ENCODE measurements at places on chromosomes 6 and 20.

DNA sequence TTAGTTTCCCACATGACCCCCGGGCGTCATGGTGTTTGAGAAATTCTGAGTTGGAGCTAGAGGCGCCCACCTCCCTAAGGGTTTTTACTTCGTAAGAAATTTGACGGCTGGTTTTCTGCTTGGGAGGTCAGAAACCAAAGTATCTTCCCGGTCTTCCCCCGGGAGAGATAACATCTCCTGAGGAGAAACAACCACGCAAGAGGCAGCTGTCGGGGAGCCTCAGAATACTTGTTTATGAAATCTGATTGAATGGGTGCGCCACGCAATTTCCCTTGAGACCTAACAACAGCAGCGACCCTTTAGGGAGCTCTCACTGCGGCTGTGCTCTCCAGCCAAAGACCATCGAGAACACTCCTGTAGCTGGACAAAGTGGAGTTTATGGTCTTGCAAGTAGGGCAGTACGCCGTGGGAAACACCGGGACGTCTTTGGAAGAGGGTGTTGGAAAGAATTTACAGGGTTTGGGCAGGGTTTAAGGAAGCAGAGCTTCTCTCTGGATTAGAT lies 608 bp upstream of the EIF2S2 start:
- no peak for DNase-seq

DNA sequence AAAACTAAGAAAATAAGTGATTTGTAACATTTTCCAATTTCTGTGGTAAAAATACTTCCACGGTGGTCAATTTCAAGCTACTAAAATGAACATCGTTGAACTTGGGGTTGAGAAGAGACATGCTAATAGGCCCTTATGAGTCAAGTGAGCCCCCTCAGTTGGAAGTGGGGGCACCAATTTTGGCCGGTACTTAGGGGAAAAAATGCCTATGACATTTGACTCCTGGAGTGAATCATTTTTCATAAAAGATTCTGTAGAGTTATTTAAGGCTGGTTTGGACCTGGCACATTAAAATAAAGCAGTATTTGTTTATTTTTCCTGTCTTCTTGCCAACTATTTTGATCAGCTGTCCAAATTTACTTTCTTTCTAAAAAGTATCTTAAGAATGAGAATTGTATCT lies 32.4 kb upstream of the CAP2 start:
- no peak for DNase-seq

DNA sequence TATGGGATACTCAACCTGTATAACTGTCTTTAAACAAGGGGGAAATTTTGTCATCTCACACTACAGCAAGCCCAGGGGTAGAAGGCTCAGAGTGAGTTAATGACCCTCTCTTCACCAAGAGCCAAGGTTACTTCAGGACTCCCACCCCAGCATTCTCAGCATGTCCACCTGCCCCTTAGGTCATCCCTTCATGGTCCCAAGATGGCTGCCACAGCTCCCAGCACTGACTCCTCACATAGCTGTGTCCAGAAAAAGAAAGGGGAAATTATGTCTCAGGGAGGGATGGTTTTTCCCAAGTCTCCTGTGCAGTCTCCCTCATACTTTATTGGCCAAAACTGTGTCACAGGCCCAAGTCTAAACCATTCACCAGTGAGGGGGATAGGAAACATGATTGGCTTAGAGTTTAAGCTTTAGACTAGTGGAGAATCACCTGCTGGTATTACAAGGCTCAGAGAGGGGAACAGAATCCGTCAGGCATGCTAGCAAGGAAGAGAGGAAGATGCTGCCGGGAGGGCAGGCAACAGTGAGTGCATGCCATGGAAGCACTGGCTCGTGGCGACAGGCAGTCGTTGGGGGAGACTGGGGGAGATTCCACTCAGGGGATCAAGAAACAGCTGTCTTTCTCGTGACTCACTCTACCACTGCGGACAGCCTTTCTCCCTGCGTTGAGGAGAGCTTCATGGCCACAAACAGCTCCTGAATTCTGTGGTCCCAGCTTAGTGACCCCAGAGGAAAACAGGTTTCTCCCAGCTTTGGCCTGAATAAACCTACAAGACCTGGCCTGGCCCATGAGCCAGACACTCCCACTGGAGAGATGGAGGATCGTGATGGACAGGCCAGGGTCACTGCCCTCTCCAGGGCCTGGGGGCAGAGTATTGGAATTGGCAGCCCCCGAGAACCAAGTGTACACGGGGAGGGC lies 37.2 kb downstream of the HM13 start:
- no peak for DNase-seq

- DNase-seq = no peak
Measured at GRCh38 chr6:87660226-87660911, 41.7 kb downstream of the AKIRIN2 start.

- no peak for DNase-seq
Measured at GRCh38 chr6:143000811-143001210, 55.8 kb upstream of the HIVEP2 start.

- DNase-seq = no peak
Measured at GRCh38 chr20:16212790-16213189, 360.5 kb downstream of the KIF16B start.

DNA sequence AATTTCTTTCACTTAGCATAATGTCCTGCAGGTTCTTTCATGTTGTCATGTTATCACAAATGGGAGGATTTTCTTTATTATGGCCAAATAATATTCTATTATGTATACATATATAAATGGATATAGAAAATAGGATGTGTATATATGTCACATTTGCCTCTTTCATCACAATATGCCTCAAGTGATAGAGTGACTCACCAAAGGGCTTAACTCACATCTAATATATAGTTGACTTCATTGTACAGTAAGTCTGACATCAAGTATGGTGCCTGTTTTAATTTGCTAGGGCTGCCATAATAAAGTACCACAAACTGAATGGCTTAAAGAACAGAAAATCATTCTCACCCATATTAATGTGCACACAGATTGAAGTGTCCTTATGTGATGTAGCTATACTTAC lies 436.1 kb upstream of the FLRT3 start:
- no peak for DNase-seq

DNA sequence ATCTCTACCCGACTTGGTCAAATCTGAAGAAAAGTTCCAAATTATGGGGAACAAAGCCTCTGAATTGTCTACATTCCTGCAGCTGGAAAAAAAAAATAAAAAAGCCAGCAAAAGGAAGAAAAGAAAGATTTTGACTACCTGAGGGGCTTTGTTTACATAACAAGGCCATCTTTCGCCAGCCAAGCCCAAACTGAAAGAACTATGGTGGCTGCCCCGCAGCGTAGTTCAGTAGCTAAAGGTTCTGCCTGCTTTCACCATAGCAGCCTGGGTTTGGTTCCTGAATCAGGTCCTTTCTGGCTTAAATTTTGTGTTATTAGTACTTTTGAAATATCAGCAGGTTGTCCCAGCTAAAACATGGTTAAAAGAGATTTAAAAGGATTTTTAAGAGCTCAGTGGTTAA lies 35.4 kb downstream of the ZNF133 start:
- peak; percentile 54 for DNase-seq

- DNase-seq = no peak
Measured at GRCh38 chr20:24772667-24773066, 176.4 kb upstream of the CST7 start.

GRCh38 chr6:72813807-72814596 lies 192.1 kb downstream of the KCNQ5 start:
- DNase-seq = no peak

DNA sequence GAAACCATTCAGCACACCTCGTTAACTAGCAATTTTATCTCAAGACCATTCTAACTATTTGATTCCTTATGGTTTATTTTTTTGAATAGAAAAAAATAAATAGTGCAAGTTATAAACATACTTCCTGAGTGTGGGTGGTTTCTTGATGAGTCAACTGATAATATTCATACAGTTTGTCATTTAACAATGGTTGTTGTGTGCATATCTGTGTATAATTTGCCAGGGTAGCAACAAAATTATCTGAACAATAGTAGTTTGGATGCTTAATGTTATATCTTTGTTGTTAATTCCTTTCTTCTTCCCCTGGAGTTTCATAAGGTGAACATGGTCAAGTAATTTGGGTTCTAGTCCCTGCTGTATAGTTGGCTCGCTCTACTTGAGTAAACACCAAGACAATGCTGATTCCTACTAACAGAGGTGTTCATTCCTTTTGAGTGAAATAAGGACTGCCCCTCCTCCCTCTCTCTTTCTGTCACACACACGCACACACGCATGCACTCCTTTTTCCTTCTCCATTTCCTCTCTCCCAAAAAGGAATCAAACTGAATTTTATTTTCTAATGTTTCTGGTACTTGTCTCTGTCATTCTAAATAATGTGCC lies 938.1 kb upstream of the EPHA7 start:
- DNase-seq = no peak

- no peak for DNase-seq
Measured at GRCh38 chr6:120173250-120173649, 823.7 kb upstream of the MAN1A1 start.

- DNase-seq = no peak
Measured at GRCh38 chr6:169490246-169490641, 211.6 kb downstream of the WDR27 start.

DNA sequence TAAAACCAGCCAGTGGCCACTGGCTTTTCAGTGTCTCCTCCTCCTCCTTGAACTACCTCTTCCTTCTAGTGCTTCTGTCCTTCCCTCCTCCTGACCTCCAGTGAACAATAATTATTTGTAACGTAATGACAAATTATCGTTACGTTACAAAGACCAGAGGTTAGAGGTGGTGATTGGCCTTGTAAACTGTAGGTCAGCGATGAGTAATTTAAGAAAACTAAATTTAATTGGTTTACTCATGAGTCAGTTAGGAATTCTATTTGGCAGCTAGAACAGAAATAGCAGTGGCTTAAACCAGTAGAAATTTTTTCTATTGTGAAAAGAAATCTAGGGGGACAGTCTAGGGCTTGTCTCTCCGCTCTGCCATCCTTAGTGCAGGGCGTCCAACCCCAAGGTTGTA lies 38.8 kb downstream of the PPARD start:
- no peak for DNase-seq
